Stimulated activated CD8-positive, alpha-beta memory T cell treated with anti-CD3 and anti-CD28 coated beads, Interleukin-4, amount 100 ng/mL, for 1 hour (primary cell): ENCODE measurements at places on chromosomes 5 and 9.

DNA sequence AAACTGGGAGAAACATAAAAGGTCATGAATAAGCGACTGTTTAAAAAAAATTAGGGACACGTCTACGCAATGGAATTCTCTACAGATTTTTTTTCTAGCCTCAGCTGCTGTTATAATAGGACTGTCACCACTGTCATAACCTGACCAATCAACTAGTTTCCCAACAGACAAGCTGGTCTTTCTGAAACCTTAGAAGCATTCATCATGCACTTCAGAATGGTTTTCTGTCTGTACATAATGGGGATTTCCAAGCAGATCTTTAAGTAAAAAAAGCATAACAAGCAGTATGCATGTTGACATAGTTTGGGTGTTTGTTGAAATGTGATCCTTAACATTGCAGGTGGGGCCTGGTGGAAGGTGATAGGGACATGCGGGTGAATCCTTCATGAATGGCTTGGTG is 58.3 kb upstream of the SEMA6A start:
- DNase-seq, result no peak

DNA sequence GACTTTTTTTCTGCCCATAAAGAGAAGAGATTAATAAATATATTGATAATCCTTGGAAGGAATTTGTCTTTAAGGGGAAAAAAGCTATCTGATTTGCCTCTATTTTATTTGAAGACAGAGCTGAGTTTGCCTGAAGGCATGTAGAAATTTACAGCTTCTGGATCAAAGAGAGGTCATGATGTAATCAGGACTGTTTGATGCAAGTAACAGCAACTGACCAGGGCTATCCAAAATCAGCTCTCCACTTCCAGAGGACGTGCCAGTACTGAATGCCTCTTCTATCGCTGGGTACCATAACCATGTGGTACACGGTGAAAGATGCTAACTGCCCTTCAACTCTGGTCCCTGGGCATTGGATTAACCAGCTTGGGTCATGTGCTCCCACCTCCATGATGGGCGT is 90.6 kb downstream of the ZFAND5 start:
- no peak for DNase-seq

DNA sequence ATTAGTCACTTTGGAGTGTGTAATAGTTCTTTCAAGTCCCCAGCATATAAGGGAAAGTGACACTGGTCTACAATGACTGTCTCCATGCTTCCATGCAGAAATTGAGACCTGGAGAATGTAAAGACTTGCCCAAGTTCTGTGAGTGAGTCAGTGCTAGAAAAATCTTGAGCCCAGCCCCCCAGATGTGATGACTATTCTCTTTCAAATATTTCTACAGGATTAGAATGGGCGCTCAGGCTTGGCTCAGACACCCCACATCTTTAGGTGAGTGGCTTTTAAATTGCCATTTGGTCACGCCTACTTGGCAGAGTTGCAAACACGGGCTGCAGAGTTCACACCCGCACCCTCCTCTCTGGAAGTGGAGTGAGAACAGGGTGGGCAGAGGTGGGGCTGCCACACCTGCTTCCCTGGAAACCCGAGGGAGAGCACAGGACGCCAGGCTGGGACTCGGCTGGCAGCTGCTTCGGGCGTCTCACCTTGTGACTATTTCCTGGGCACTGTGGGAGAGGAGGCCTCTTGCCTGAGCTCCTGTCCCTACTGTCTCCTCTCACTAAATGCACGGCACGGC is 37.6 kb downstream of the ROPN1L start:
- DNase-seq, result no peak

- no peak for DNase-seq
Measured at GRCh38 chr9:16150501-16150900, 597.7 kb downstream of the CCDC171 start.

- no peak for DNase-seq
Measured at GRCh38 chr5:103886826-103887225, 324.2 kb upstream of the NUDT12 start.

DNA sequence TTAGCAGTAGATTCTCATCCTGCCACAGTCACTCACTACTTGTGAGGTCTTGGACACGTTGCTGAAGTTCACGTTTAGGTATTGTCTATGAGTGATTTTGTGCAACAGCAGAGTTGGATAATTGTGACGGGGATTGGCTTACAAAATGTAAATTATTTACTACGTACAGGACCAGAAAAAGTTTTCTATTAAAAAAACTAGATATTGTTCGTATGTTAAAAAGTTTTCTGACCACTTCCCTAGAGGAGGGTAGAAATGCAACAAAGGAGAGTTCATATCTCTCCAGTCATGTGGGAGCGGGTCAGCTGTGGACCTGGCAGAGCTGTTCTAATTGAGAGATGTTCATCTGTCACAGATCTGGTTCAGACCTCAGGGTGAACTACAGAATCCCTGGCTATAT is 976.1 kb upstream of the NUDT12 start:
- DNase-seq, result no peak

- DNase-seq, result no peak
Measured at GRCh38 chr5:136626531-136626930, 261.2 kb upstream of the TRPC7 start.

GRCh38 chr9:6153425-6153824 is 62.2 kb upstream of the IL33 start:
- DNase-seq, result no peak

DNA sequence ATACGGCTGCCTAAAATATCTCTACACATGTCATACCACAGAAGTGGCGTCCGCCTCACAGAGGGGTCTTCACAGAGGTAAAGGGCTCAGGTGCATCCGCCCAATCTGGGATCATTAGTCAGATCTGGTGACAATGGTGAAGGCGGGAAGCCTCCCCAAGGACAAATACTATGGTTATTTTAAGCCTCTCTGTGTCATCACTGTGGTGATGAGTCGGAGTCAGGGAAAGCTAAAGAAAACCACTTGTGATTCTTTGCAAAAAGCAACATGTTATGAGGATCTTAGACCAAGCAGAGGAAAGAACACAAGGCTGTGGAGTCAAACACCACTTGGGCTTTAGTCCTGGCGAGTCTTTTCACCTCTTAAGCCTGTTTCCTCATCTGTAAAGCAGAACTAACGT is 190.4 kb downstream of the DRD1 start:
- no peak for DNase-seq

- no peak for DNase-seq
Measured at GRCh38 chr5:117220730-117221129, 646.1 kb upstream of the SEMA6A start.

- DNase-seq, result no peak
Measured at GRCh38 chr5:59769041-59769360, 124.5 kb downstream of the PDE4D start.

DNA sequence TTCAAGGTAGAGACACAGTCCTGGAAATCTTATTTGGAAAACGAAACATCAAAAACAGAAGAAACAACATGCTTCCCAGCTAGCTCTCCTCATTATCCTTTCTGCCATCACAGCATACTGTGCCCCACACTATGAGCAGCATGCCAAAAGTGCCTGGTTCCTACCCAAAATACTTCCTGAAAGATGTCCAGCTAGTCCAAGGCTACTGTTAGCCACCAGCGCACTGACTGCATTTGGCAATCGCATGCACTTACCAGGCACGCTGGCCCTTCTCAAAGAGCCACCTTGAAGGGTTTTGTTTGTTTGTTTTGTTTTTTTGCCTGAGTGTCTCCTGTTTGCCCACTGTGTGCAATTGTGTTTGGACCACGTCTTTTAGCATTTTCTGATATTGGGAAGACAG is 6.8 kb downstream of the HSPB3 start:
- no peak for DNase-seq

- DNase-seq, result no peak
Measured at GRCh38 chr5:90000351-90000750, 409.2 kb downstream of the CETN3 start.

DNA sequence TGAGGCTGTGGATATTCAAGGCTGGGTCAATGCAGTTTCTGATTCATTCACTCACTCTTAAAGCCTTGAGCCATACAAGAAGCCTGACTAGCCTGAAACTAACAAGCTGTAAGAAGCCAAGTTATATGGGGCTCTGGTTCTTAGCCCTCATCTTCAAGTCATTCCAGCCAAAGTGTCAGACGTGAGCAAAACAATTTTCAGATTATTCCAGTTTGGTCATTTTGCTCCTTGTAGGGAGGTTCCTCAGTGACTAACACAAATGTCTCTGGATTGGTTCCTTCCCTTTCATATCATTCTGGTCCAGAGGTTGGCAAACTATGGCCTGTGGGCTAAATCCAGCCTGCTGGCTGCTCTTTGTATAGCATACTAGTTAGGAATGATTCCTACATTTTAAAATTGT is 12.5 kb upstream of the SHOC1 start:
- no peak for DNase-seq

DNA sequence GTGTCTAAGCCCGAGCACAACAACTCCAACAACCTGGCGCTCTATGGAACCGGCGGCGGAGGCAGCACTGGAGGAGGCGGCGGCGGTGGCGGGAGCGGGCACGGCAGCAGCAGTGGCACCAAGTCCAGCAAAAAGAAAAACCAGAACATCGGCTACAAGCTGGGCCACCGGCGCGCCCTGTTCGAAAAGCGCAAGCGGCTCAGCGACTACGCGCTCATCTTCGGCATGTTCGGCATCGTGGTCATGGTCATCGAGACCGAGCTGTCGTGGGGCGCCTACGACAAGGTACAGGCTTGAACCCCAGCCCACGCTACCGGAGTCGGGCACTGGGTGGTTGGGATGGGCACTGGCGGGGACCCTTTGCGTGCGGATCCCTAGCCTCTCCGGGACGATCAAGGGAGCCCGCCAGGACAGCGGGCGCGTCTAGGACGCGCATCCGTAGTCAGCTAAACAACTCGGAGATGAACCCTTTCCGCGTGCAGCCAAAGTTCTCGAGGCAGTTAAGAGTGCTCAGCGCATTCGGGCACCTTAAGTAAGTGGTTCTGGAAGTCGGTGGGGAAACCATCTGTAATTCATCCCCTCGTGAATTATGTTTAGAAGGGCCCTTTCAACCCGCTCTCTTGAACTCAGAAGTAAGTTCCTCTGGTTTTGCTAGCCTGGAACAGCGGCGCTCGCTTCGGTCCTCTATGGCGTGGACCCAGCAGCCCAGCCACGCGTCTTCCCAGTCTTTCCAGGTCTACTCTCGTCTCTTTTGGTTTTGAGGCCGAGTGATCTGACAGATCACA is 1.3 kb downstream of the KCNN2 start:
- no peak for DNase-seq

DNA sequence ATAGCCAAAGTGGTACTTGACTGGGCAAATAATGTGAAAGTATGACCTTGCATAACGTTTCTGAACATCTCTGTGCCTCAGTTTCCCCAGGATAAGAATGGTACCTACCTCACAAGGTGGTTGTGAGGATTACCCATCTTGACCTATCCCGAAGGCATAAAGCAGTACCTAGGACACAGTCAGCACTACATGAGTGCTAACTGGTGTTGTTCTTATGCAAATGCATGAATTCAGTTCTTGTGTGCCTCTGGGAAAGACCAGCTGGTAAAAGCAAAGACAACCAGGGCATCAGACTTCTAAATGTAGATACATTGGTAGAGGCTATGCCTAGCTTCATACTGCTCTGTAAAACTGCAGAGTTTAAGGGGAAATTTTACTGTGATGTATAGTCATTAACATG is 21.8 kb upstream of the TMEM252 start:
- DNase-seq, result no peak

- no peak for DNase-seq
Measured at GRCh38 chr9:116124472-116125040, 29.0 kb upstream of the PAPPA start.

GRCh38 chr9:26723486-26723885 is 169.1 kb downstream of the CAAP1 start:
- DNase-seq, result no peak

GRCh38 chr5:143228597-143229293 is 174.7 kb downstream of the NR3C1 start:
- DNase-seq, result no peak

GRCh38 chr9:98380065-98380681 is 124.7 kb upstream of the TBC1D2 start:
- DNase-seq, result no peak

DNA sequence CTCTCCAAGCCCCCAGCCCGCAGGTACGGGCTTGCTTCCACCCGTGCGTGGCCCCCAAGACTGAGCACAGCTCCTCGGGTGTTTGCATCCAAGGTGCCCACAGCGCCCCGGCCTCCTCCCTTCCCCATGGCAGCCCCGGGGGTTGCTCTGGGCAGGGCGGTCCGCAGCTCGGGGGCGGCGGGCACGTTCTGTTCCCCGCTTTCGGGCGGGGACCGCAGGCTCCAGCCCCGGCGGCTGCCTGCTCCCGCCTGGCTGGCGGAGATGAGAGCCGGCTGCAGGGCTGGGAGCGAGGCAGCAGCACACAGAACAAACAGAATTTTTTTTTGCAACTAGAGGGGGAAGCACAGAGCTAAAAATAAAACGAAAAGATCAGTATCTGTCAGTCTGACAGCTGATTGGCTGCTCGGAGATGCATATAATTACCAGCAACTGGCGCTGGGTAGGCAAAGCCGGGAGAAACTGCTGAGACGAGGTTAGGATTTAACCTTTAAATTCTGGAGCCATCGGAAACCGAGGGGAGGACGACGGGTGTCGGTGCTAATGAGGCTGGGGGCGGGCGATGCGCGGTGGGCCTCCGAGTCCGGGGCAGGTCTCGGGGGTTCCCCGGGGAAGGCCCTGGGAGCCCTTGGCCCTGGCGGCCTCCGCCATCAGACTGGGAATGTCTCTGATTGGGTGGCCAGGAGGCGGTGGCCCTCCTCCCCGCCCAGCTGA is 142.7 kb upstream of the IER5L start:
- DNase-seq, result no peak

- DNase-seq, result no peak
Measured at GRCh38 chr5:145347026-145347616, 488.0 kb downstream of the PRELID2 start.

DNA sequence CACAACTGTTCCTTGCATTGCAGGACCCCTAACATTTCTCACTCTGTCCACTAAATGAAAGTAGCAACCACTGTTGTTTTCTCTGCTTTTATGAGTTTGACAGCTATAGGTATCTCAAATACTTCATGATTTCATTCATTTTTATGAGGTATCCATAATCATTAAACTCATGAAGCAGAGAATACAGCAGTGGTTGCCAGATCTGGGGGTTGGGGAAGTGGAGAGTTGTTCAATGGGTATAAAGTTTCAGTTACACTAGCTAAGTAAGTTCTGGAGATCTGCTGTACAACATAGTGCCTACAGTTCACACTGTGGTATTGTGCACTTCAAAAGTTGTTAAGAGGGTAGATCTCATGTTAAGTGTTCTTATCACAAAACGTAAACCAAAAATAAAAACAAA is 23.4 kb upstream of the CAMK4 start:
- no peak for DNase-seq

DNA sequence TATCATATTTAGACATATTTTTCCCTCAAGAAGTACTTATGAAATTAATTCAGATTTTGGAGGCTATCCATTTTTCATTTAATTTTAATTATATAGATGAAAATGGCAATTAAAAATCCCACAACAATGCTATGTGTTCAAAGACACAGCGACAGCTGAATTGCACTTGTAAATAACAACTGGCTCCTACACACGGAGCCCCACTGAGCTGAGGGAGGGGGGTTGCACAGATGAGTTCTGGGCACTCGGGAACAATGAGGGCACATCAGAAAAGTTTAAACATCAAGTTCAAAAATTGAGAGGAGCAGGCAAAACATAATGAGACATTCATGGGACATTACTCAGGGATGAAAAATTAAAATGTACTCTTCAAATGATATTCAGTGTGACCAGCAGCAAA is 104.9 kb downstream of the MARCHF3 start:
- no peak for DNase-seq
